Pons (tissue), 1 donor: ENCODE measurements at places on chromosomes 16 and 17.

GRCh38 chr17:29058391-29058790 lies 15.4 kb downstream of the PIPOX start:
- no peak for DNase-seq

DNA sequence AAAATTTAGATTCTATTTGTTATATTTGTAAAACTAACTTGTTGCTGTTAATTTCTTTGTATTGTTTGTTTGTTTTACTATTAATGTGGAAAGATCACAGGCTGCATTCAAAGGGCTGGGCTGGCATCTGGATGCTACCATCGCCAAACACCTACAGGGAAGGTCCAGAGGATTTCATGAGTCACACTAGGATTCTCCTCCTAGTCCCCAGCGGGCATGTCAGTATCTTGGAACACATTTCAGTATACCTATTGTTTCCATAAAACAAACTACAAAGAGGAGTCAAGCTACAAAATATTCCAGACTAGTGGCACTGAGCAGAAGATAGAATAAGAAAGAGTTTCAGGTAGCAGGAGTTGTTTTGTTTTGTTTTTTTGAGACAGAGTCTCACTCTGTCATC lies 55.3 kb downstream of the NOG start:
- DNase-seq: no peak

DNA sequence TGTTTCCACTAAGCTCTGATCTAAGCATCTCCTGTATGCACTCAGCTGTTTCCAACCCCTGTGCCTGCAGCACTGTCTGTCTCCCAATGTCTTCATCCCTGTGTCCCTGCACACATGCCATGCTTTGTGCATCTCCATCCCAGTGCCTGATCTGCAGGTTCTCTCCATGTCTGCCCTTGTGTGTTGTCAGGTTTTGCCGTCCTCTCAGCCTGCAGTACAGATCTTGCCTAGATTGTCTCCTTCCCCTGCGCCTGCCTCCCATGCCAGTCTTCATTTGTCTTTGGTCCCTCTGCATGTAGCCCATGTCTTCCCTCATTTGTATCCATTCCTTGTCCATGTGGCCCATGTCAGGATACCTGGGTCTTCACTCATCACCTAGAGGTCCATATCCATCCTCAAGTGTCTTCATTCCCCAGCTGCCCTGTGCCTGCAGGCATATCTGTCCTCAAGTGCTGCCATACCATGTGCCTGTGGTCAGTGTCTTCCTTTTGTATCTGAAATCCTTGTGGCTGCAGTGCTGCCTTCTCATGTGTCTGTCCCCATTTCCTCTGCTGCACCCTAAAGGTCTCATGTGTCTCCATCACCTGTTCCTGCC lies 71.5 kb downstream of the TNFRSF13B start:
- DNase-seq: no peak

GRCh38 chr16:81524382-81524781 lies 79.8 kb downstream of the CMIP start:
- no peak for DNase-seq

DNA sequence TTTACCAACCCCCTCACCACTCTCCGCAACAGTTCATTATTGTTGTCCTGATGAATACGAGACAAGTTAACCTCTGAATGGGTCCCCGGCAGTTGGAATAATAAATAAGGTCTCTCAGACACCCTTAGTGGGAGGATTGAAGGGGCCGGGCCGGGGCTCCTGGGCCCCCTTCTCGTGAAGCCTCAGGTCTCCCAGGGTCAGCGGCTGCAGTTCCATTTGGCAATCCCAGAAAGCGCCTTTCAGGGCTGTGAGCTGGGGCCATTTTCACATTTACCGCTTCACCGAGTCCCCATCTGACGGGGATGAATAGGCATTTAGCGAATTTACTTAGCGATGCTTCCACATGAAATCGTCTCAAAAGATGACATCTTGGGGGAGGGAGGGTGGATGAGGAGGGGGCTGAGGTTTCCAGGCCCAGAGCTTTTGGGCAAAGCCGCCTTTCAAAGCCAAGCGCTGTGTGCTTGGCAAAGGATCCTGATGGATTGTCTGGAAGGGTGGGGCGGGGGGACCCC lies 309.8 kb downstream of the XYLT1 start:
- no peak for DNase-seq
